CD4-positive, alpha-beta T cell treated with Interleukin-1 beta for 1 hour (primary cell): ENCODE measurements at places on chromosomes 5 and 9.

- DNase-seq = no peak
Observed at GRCh38 chr5:39052141-39052540, 22.1 kb downstream of the RICTOR start.

DNA sequence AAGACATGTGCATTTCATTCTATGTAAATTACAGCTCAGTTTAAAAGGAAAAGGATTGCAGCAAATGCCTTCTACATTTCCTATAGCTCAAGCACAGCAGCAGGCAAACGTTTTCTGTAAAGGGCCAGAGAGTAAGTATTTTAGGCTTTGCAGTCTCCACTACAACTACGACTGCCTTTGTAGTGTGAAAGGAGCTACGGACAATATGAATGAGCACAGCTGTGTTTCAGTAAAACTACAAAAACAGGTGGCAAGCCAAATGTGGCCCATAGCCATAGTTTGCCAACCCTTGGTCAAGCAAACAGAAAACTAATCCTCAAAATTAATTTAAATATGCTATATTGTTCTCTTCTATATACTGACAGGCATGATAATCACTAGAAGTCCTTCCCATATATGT lies 7.2 kb downstream of the PTBP3 start:
- DNase-seq = no peak

DNA sequence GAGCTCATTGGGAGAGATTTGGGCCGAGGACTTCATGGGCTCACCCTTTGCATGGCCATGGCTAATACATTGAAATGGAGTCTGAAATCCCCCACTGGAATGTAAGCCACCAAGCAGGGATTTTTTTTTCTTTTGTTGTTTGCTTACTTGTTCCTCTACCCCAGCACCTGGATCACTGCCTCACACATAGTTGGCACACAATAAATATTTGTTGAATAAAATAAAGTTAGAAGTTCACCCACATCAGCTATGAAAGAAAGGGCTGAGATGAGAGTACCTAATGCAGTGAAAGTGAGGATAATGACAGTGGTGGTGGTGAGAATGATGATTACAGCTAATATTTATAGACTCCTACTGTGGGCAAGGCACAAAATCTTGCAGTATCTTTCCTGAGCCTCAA lies 98.1 kb upstream of the ANXA1 start:
- no peak for DNase-seq

- no peak for DNase-seq
Observed at GRCh38 chr5:111670826-111671492, 86.0 kb downstream of the NREP start.

DNA sequence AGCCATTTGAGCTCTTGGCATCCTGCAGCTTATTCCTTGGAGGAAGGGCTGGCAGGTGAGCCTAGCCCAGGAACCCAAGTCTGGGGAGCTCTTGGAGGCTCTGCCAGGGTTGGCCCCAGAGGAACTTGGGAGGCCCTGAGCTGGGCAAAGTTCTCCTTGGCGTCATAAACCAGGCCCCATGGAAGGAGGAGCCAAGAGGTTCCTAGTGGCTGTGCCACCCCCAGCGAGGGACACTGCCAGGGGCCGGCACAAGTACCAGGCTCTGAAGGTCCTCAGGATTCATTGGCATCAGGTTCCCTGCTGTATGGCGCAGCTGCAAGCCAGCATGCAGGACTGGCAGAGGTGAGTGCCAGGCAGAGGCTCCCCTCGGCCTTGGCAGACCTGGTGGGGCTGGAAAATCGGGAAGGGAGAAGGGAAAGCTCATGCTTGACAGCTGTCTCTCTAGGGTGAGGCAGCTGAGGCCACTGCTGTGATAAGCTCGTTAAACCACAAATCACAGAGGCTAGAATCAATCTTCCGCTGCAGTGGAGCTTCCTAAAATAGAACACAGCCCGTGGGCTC lies 54.6 kb upstream of the SYNPO start:
- no peak for DNase-seq
